ENCODE measurements at places on chromosomes 16 and 17.
A peak's percentile ranks its signal among the peaks of the same experiment; 100 is the strongest.

GRCh38 chr17:74888469-74888868 lies 5.0 kb downstream of the FADS6 start:
- no peak for DNase-seq

- DNase-seq, result no peak
These were observed 7.9 kb upstream of the GSDMA start for GRCh38 chr17:39954876-39955275.

DNA sequence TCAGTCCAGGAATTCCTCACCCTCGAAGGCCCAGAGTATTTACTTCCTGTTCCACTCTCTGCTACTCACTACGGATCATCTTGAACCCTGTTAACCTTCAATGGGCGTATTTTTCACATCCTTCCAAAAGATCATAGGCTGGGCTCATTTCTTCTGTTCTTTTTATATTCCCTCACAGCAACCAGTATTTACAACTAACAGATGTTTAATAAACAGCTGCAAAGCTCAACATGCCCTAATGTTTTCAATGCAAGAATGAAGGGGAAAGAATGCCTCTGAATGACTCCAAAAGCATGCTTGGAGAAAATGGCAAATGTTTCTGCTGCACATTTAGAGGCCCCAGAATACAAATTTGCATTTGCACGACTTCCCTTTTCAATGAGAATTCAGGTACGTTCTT lies 174.9 kb downstream of the ZFHX3 start:
- DNase-seq, result no peak

DNA sequence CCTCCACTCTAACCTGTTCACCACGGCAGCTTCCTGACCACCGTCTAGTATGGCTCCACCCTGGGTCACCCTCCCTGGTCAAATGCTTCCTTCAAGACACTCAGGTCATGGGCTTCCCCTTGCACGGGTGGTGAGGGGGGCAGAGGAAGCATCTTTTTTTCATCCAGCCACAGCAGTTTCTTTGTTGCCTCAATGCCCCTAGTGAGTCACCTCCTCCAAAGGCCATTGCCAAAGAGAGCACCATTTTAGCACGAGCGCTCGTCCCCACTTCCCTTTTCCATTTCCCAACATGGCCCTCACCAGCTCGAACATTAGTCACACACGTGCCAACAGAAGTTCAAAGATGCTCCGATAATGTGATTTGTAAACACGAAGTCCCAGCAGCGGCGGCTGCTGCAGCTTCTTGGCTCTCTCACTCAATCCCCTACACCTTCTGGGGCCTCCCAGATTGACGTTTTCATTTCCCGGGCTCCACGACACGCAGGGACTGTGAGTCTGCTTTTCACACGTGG lies 134.6 kb downstream of the GAS7 start:
- no peak for DNase-seq

DNA sequence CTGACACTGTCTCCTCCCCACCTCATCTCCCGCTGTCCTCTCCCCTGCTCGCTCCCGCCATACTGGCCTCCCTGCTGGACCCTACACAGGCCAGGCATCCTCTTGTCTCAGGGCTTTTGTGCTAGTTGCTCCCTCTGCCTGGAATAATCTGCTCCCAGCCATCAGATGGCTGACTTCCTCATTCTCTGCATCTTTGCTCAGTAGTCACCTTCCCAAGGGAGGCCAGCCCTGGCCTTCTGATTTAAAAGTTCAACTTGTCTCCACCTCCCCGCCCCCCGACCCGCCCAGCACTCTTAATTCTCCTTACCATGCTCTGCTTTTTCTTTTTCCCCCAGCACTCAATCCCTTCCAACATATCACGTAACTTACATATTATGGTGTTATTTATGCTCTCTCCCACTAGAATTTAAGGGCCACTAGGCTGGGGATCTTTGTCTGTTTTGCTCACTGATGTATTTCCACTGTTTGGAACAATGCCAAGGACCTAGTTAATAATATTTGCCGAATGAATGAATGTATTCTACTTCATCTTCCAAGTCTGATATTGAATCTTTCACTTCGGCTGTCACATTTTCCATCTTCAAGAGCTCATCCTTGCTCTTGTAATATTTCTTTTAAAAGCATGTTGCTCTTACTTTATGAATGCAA lies 178.3 kb downstream of the CDK5R1 start:
- DNase-seq, result no peak

DNA sequence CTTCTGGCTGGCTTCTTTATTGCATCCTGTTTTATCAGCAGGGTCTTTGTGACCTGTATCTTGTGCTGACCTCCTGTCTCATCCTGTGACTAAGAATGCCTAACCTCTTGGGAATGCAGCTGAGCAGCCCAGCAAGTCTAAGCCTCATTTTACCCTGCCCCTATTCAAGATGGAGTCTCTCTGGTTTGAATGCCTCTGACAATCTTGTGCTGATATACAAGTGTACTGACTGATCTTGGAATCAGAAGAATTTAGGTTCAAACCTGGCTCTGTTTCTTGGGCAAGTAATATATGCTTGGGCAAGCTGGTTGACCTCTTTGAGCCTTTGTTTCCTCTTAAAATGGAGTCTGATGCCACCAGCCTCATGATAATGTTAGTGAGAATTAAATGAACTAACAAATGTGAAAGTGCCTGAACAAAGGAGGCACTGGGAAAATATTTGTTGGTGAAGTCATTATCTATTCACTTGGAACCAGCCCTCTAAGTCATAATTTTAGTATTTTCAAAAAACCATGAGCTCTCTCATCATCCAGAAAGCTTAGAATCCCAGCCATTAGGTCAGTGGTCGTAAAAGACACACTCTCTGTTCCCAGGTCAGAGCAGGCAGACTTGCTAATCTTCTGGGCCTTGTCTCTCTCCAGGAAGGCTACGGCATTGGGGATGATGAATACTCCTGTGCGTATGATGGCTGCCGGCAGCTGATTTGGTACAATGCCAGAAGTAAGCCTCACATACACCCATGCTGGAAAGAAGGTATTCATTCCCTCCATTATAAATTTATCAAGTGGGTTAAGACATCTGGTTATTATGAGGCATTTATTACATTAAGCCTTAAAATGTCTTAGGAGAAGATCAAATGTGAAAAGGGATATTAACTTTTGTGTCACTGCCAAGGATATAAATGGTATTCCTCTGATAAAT lies 18.1 kb upstream of the ARL2BP start:
- no peak for DNase-seq

- DNase-seq, result no peak
These were observed 21.3 kb downstream of the ASPA start for GRCh38 chr17:3497101-3497500.

GRCh38 chr16:65781363-65781762 lies 585.1 kb upstream of the CDH5 start:
- no peak for DNase-seq

- no peak for DNase-seq
These were observed 33.9 kb downstream of the ANKRD11 start for GRCh38 chr16:89456419-89456959.

DNA sequence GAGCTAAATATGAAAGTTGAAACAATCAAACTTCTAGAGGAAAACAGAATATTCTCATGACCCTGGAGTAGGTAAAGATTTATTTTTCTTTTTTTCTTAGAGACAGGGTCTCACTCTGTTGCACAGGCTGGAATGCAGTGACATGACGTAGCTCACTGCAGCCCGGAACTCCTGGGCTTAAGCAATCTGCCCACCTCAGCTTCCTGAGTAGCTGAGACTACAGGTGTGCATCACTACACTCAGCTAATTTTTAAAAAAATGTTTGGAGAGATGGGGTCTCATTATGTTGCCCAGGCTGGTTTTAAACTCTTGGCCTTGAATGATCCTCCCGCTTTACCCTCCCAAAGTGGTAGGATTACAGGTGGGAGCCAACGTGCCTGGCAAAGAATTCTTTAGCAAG lies 15.5 kb downstream of the IKZF3 start:
- DNase-seq, result peak; percentile 14

- no peak for DNase-seq
These were observed 16.5 kb upstream of the LIMD2 start for GRCh38 chr17:63716426-63716825.

- DNase-seq, result no peak
These were observed 28.7 kb upstream of the GAS7 start for GRCh38 chr17:10226930-10227695.

DNA sequence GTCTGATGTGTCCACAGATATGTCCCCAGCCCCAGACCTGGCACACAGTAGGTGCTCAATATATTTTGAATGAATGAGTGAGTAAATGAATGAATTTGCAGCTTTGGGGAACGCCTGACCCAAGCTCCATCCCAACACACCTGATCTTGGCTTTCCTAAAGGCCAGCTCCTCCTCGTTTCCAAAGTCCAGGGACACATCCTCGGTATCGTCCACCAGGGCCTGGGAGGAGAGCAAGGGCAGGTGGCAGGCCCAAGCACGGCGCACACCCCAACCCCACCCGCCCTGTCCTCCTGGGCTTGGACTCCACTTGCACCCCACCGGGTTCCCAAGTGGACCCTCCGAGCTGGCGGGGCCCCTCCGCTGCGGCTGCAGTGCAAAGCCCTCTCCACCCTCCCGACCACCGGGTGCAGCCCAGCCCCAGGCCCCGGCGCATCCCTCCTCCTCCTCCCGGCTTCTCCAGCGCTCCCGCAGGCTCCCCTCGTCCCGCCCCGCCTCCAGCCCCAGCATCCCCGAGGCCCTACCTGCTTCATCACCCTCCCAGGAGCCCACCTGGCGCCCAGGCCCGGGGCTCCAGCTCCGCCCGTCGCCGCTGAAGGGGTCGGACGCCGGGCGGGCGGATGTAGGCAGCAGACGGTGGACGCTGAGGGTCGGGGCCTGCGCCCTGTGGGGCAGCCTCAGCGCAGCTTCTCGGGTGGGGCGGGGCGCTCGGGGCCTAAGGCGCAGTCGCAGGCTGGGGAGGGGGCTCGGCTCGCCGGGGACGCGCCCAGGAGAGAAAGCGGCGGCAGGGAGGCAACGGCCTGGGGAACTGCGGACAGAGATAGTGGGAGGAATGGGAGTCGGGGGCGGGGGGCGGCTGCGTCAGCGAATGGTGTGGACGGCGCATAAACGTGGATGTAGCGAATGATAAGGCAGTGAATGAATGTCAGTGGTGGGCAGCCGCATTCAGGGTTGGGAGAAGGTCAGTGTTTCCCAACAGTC lies at the start of gene TVP23A:
TVP23A (minus strand) TSS at position 832 of the 979 bp plus-strand sequence; CDS start at position 531, 301 bp downstream.
- DNase-seq, result no peak

DNA sequence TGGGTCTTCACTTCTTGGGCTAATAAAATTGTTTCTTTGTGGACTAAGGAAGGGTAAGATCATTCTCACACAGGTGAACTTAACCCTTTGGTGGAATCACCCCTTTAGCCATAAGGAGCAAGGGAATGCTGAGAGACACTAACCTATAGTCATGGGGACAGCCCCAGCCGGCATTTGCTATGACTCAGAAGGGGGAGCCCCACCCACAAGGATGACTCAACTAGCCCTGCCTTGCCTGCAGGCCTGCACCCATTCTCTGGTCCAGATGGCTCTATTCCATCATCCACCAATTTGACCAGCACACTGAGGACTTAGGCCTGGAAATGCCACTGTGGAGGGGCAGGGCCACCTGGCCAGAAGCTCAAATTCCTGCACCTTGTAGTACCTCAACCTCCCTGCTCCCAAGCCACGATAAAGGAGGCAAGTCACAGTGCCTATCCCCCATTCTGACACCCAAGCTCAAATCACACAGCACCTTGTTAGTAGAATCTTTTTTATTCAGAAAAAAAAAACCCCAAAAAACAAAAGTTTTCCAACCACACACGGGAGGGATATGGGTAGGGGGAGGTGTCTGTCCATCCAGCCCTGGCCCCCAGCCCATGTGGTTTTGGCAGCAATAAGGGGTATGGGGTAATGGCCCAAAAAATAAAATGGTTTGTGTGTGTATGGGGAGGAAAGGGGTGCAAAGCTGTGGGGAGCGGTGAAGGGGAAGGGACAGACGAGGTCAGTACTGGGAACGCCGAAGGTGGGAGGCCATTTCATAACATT lies 3.0 kb downstream of the PFN1 start:
- DNase-seq, result peak; percentile 64

DNA sequence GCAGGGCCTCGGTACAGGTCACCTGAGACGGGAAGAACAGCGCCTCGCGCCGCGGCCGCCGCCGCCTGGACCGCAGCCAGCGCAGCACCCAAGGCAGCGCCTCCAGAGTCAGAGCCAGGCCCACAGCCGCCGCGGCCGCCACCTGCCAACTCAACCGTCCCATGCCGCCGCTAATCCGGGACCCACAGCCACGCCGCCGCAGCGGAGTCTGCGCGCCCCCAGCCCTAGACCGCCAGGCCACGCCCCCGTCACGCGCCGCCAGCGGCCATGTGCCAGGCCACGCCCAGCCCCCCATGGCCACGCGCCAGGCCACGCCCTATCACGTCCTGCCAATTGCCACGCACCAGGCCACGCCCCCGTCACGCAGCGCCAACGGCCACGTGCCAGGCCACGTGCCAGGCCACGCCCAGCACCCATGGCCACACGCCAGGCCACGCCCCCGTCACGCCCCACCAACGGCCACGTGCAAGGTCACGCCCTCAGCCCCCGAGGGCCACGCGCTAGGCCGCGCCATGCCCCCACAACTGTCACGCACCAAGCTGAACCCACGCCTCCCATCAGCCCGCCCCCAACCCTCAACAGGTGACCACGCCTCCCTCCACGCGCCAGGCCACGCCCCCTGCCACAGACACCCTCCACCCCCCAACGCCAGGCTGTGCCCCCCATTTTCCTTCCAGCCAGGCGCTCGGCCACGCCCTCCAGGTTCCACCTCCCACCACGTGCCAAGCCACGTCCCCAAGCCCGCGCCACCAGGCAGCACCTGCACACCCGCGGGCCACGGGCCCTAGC lies at the start of gene PLD6:
PLD6 (minus strand) TSS at position 210 of the 789 bp plus-strand sequence; CDS start at position 163, 47 bp downstream.
- DNase-seq, result peak; percentile 90

DNA sequence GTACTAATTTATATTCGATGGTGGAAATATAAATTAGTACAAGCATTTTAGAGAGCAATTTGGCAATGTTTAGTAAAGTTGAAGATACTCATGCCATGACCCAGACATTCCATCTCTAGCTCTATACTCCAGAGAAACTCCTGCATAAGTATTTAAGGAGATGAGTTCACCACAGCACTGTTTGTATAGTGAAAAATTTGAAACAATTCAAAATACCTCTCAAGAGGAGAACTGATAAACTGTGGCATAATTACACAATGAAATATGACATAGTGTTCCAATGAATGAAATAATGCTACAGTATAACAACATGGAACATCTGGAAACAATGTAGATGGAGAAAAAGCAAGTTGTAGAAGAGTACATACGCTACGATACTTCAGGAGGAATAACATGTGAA lies 48.6 kb upstream of the IRX3 start:
- DNase-seq, result no peak

- DNase-seq, result no peak
These were observed 48.8 kb downstream of the PITPNM3 start for GRCh38 chr17:6507535-6507934.

GRCh38 chr17:82869536-82869935 lies 29.7 kb upstream of the ZNF750 start:
- DNase-seq, result no peak

- no peak for DNase-seq
These were observed 1.5 kb downstream of the GAA start for GRCh38 chr17:80102664-80103448.

All from T follicular helper cell (primary cell).